ENCODE measurements at places on chromosomes 4 and X.

- no peak for DNase-seq
Measured at GRCh38 chrX:6019076-6019475, 209.6 kb downstream of the NLGN4X start.

GRCh38 chr4:173801361-173801760 lies 271.3 kb upstream of the HAND2 start:
- no peak for DNase-seq

- DNase-seq, result no peak
Measured at GRCh38 chr4:76108467-76109181, 34.1 kb downstream of the ART3 start.

DNA sequence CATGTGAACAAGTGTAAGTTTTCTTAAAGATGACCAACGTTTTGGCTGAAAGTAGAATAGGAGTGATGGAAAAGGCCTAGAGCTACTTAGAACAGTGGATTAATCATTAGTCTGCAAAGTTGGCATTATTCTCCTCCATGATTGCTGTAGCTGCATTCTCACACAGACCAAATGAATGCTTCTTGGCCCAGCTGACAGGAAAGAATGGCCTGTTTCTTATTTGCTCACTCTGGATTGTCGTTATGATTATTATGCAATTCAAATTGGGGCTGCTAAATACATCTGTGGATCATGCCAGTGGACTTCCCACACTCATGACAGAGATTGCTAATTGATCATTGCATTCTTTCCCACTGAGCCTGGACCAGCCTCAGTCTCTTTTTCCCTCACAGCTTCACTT lies 285.0 kb downstream of the STIM2 start:
- DNase-seq, result no peak

- DNase-seq, result no peak
Measured at GRCh38 chr4:118139241-118139640, 105.0 kb downstream of the NDST3 start.

DNA sequence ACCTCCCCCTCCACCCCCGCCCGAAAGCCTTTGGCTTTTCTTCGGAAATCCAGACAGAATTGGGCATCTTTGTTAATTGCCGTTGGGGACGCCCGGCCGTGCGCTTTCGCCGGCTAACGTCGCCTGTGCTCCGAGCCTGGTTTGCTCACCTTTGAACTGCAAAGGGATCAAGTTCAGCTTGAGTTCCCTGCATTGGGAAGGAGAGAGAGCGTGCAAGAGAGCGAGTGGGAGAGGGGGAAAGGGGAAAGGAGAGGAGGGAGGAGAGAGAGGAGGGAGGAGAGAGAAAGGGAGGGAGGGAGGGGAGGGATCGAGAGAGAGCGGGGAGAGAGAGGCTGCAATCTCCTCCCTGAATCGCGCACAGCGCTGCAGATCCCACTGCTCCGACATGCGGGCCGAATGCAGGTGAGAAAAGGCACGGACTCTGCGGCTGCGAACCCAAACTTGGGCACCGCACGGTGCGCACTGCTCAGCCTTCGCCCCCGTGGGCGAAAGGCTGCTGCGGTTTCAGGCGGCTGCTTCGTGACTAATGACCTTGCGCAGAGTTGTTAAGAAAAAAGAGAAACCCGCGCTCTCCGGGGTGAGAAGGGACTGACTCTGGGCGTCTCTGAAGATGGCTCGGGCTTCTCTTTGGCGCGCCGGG lies at the start of gene PCDH7:
Gene PCDH7 (plus strand): TSS at position 349 of the 640 bp plus-strand sequence. CDS start 1,054 bp downstream, outside the sequence.
- no peak for DNase-seq

GRCh38 chrX:139484591-139484990 lies 45.9 kb upstream of the F9 start:
- DNase-seq, result no peak

GRCh38 chr4:94714365-94715160 lies 43.2 kb upstream of the BMPR1B start:
- no peak for DNase-seq

GRCh38 chr4:116636917-116637316 lies 448.5 kb downstream of the TRAM1L1 start:
- no peak for DNase-seq

GRCh38 chr4:163486321-163486720 lies 8.2 kb upstream of the TMA16 start:
- no peak for DNase-seq

DNA sequence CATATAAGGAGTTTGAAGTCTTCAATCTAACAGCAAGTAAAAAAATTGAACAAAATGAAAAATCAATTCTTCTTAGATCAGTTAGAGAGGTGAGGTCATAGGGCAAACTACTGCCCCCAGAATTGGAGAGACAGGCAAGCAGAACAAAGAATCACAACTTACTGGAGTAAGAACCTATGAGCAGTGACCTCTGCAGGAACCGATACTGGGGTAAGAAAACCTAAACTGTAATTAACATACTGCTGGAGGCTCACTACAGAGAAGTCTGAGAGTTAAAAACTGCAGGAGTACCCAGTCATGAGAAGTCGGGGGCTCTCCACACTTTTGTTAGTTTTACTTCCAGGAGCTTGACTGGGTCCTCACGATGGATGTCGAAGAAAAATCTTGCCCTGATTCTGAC lies 16.0 kb downstream of the CLDN22 start:
- DNase-seq, result no peak

GRCh38 chr4:79227860-79228259 lies 98.0 kb downstream of the NAA11 start:
- DNase-seq, result no peak

DNA sequence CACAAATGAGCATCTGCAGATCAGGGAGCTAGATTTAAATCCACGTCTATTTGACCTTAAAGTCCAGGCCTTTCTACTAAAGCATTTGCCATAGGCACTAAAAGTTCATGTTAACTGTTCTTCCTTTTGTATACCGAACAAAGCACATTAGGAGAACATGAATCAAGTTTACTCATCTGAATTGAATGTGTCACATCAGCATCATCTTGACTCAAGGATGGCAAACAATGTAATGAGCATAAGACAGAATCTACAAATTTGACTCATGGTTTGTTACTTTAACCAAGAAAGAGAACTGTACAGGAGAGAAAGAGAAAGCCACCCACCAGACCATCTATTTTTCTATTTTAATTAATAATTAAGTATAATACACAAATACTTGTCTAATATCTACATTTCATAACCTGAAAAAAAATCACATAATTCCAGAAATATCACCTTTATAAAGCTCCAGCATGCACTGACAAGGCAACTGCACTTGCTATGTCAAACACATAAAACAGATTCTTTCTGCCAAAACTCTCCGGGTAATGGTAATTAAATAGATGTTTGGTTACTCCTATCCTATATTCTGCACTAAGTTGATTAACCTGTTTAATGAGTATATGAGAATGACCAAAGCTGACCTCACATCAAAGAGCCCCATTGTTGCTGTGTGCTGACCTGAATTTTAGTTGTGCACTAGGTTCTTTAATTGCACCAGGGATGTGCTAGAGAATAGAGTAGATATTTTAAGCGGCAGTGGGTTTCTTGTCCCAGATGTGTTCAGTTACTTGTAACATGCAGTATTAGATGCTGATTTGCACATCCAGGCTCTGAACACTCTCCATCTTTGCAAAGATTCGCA lies 42.5 kb upstream of the LEF1 start:
- DNase-seq, result no peak

DNA sequence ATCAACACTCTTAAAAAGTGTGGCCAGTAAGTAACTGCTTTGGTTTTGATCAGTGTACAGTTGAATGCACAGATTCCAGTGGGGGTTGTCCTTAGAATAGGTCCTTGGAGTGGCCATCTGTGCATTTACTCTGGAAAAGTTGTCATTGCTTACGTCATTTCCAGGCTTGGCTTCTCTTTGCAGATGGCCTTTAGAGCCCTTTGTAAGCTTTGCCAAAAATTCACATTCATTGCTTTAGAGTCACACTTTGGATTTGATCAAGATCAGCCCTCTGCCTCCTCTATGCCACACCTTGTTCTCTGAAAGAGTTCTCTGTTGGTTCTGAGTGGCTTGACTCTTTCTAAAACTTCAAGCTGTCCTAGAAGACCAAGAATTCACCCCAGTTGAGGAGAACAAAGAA lies 83.9 kb downstream of the MAMLD1 start:
- no peak for DNase-seq

GRCh38 chrX:123138473-123138872 lies 45.6 kb upstream of the GRIA3 start:
- DNase-seq, result no peak

GRCh38 chrX:118847676-118848075 lies 24.1 kb downstream of the ZCCHC12 start:
- no peak for DNase-seq

DNA sequence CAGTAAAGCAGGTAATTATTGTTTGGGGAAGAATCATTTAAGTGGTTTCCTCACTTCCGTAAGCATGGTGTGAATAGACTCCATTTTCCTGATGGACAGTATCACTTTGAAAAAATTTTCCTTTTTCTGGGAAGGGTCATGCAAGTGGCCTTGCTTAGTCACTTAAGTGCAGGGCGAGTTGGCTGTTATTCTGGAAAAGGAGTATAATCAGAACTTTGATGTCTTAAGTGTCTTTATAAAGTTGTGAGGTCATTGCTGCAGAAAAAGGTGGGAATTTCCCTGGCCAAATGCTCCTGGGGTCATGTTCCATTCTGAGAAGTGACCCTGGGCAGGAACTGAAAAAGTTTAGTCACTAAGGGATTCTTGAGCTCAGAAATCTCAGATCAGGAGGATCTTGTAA lies 146.1 kb upstream of the OTUD4 start:
- no peak for DNase-seq

DNA sequence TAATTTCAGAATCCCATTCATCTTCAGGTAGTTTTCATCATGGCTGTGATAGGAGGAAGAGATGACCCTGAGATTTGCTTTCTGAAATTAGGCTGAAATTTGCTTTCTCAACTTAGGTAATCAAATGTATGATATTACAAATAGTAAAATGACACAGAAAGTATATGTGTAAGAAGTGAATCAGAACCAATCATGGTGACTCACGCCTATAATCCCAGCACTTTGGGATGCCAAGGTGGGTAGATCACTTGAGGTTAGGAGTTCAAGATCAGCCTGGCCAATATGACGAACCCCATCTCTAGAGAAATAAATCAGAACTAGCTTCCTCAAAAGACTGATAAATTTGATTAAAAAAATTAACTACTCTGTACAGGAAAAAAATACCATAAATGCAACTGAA lies 555.4 kb downstream of the STPG2 start:
- DNase-seq, result no peak

DNA sequence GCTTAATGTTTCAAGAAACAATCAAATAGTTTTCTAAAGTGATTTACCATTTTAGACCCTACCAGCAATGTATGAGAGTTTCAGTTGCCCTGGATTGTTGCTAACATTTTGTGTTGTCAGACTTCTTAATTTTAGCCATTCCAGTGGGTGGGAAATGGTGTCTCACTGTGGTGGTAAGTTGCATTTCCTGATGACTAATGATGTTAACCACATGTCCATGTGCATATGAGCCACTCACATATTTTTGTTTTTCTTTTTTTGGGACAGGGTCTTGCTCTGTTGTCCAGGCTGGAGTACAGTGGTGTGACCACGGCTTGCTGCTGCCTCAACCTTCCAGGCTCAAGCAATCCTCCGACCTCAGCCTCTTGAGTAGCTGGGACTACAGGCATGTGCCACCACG lies 48.3 kb downstream of the MED28 start:
- DNase-seq, result no peak

GRCh38 chr4:104868533-104868932 lies 278.1 kb upstream of the TET2 start:
- DNase-seq, result no peak

DNA sequence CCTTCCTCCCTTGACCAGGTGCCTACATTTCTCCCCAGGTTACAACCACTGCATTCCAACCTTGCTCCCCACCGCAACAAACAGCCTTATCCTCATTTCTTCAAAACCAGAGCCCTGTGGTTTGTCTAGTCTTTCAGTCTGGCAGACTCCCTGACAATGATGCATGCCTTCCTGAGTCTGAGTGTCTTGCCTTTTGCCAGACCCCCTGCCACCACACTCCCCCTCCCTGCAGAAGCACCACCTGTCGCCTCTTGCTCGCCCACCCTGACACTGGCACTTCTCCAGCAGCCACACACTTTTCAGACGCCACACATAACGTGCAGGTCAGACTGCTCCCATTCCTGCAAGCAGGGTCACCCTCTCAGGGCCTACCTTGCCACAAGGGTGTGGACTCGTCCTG lies 349.2 kb upstream of the NOCT start:
- no peak for DNase-seq
